ENCODE measurements at places on chromosomes 7 and 10. TPM values are rescaled to one million over a fixed set of nuclear protein-coding genes. Genes with fewer than 3 reads are reported as not detected.

The PPP1R9A gene
- total RNA-seq: 6.3 TPM

The CHST12 gene
- 1.5 TPM for total RNA-seq

The PCLO gene
- 5.8 TPM for total RNA-seq

The HOXA5 gene
- total RNA-seq: 6.3 TPM

DNA sequence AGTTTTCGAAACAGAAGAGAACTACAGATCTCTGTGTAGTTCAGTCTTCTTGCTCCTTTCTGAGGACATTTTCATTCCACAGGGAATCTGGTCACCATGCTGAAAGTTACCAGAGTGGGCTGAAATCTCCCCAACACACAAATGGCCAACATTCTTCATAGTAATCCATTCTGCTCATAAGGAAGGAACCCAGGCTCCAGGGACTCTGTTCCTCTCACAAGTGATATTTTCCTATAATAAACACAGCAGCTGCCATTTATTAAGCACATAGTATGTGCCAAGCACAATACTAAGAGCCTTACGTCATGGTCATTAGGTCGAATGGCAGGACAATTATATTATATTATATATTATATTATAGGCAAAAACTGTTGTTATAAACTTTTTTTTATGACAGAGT lies 109.8 kb downstream of the RAB11FIP2 start:
- DNase-seq: no peak

GRCh38 chr10:98458809-98459784 lies 12.4 kb upstream of the HPS1 start:
- DNase-seq: no peak

- DNase-seq: no peak
Measured at GRCh38 chr10:77798940-77799339, 127.6 kb downstream of the DLG5 start.

DNA sequence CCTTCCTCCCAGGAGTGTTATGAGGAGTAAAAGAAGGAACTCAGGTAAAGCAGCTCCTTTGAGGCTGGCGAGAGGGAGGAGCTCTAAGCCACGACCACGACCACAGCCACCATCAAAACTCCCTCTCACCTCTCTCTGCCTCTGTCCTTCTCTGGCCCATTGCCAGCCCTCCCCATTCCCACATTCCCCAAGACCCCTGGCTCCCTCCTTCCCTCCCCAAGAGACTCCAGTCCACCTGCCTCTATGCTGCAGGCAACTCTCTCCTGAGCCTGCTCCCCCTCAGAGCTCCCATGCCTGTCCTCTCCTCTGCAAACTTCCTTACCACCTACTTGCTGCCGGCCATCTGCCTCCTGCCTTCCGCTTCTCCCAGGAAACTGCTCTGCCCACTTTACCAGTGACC lies 9.5 kb downstream of the SLIT1 start:
- no peak for DNase-seq

GRCh38 chr10:63064706-63065105 lies 68.4 kb upstream of the NRBF2 start:
- DNase-seq: no peak

DNA sequence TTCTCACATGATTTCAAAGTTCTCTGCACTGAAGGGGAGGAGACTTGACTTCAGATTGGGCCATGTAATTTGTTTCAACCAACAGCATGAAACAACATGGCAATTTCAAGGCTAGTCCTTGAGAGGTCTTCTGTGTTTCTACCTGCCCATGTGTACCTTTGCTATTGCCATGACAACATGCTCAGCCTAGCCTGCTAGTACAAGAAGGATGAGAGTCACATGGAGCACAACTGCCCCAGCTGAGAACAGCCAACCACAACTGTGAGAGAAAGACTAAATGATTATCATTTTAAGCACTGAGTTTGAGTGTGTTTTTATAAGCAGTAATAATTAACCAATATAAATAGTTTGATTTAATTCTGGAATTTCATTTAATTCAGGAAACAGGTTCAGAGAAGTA lies 41.9 kb downstream of the ANKMY2 start:
- no peak for DNase-seq
